GM12878 (cell line): ENCODE measurements at places on chromosomes 1 and 21. TPM values are rescaled to one million over a fixed set of nuclear protein-coding genes. Genes with fewer than 3 reads are reported as not detected.

- H3K4me1 ChIP-seq = no peaks in the 10 kb centered on the region
- H3K4me3 ChIP-seq = no peak overlapping the region
- no peak for DNase-seq
Observed at GRCh38 chr1:91764471-91765115, 121.4 kb downstream of the TGFBR3 start.

DNA sequence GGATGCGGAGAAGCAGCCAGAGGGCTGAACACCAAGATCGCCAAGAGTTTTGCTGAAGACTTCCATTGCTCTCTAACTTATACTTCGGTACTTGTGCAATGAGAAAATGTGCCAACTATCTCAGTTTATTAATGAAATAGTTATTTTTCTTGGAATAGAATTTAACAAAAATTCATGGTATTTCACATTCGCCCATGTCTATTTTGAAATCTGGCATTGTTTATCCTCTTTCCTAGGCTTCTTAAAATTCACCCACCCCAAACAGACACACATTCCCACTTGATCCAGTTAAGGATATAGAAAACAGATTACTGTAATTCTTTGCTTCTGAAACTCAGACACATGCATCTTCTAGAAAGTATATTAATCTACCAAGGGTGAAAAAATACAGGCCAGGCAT, 56.3 kb upstream of the ADAMTS5 start:
- H3K36me3 ChIP-seq = no peaks in the 10 kb centered on the region
- no peak overlapping the region for H3K4me3 ChIP-seq
- H3K4me1 ChIP-seq = no peaks in the 10 kb centered on the region
- no peak for DNase-seq
- no peaks in the 10 kb centered on the region for H3K27me3 ChIP-seq

- H3K4me3 ChIP-seq = no peak overlapping the region
- no peaks in the 10 kb centered on the region for H3K36me3 ChIP-seq
- no peaks in the 10 kb centered on the region; the same call in 1 of the 2 replicates for H3K27me3 ChIP-seq
- DNase-seq = no peak
- H3K27ac ChIP-seq = no peak overlapping the region
Observed at GRCh38 chr1:31693231-31693630, 10.6 kb downstream of the COL16A1 start.

DNA sequence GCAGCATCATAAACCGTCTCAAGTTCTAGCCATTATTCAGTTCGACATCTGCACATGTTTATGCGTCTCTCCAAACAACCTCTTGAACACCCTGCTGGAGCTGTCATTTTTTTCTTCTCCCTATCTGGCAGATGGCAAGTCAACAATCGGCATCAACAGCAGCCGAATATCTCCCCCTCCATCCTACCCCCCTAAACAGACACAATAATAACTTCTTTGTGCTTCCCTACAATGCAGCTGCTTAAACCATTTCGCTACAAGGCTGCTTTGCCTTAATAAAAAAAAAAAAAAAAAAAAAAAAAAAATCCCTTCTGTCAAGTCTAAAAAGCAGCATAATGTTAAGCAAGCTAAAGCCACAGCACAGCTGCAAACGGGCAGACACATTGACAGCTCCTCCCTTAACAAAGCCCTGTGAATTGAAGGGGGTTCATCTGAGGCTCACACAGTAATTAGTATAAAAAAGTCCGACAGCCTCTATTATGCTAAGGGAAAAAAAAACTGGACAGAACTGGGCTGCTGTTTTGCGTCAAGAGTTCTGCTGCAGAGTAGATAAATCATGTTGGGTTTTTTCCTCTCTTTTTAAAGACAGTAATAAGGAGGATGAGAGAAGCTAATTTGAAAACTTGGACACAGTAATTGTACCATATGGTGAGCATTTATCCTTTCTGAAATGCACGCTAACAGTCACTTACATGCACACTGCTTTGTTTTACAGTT, 136.4 kb downstream of the AKT3 start:
- no peaks in the 10 kb centered on the region for H3K36me3 ChIP-seq
- no peak overlapping the region for H3K4me3 ChIP-seq
- no peak overlapping the region for H3K27ac ChIP-seq
- H3K27me3 ChIP-seq = no peaks in the 10 kb centered on the region
- DNase-seq = no peak
- H3K4me1 ChIP-seq = no peaks in the 10 kb centered on the region

DNA sequence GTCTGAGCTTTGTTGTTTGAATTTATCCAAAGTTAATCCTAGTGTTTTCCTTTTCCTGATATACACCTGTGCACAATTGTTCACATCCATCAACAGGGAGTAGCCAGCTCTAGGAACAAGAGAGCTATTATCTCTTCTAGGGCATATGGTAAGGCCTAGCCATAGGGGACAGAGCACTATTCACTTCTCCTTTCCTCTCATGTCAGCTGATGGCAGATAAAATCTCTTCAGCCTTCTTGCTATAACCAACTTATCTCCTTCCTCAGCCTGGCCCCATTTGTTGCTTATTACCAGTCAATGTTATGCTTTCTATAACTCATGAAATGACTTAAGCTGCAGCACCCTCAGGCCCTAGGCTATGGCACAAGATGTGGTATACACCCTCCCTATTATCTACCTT, 38.9 kb downstream of the PATJ start:
- no peaks in the 10 kb centered on the region for H3K27me3 ChIP-seq
- no peaks in the 10 kb centered on the region; the same call in 1 of the 2 replicates for H3K4me1 ChIP-seq
- no peak for DNase-seq

GRCh38 chr1:208433971-208434370, 189.8 kb upstream of the PLXNA2 start:
- no peak for DNase-seq
- H3K4me3 ChIP-seq = no peak overlapping the region
- no peaks in the 10 kb centered on the region for H3K36me3 ChIP-seq
- H3K27me3 ChIP-seq = no peaks in the 10 kb centered on the region

- H3K27me3 ChIP-seq = no peaks in the 10 kb centered on the region
- H3K36me3 ChIP-seq = no peaks in the 10 kb centered on the region
- H3K4me1 ChIP-seq = peaks cover 8% of the 10 kb centered on the region; the same call in 1 of the 2 replicates
Observed at GRCh38 chr1:56473582-56474270, 105.6 kb downstream of the PLPP3 start.

DNA sequence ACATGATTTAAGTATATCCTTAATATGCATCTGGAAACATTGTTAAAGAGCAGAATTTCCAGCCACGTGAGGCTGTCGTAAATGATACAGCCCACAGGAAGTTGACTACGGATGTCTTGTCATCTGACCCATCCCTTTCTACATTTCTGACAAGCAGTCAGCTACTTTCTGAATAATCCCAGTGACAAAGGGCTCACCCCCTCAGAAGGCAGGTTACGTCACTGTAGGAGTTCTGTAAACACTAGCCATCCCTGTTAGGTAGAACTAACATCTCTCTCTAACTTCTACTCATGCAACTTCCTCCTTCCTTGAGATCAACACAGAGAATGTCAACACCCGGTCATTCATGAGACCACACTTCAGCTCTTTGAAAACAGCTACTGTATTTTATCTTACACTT, 259.2 kb downstream of the GREM2 start:
- no peaks in the 10 kb centered on the region for H3K36me3 ChIP-seq
- no peaks in the 10 kb centered on the region for H3K27me3 ChIP-seq
- no peak overlapping the region for H3K4me3 ChIP-seq
- no peaks in the 10 kb centered on the region for H3K4me1 ChIP-seq
- DNase-seq = no peak

- no peaks in the 10 kb centered on the region for H3K27me3 ChIP-seq
- H3K4me1 ChIP-seq = no peaks in the 10 kb centered on the region
- DNase-seq = no peak
Observed at GRCh38 chr1:235532360-235532759, 28.1 kb upstream of the B3GALNT2 start.

DNA sequence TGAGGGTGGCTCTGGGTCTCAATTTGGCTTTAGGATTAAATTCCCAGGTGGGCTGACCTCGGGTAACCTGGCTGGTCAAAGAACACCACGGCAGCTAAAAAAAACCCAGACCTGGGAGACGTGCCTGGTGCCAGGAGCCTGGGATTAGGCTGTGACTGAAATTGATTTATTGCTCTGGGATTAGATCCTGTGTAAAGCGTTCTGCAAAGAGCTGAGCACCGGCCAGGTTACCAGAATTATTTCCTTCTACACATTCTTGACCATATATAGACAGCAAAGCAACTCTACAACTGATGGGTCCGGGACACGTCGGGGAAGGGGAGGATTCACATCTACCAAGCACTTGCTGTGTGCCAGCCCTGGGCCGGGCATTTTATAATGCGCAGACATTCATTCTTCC, 45.2 kb downstream of the TMCO4 start:
- no peak for DNase-seq
- H3K27me3 ChIP-seq = no peaks in the 10 kb centered on the region
- H3K4me1 ChIP-seq = no peaks in the 10 kb centered on the region
- H3K36me3 ChIP-seq = no peaks in the 10 kb centered on the region; the same call in 1 of the 2 replicates
- H3K27ac ChIP-seq = no peak overlapping the region

DNA sequence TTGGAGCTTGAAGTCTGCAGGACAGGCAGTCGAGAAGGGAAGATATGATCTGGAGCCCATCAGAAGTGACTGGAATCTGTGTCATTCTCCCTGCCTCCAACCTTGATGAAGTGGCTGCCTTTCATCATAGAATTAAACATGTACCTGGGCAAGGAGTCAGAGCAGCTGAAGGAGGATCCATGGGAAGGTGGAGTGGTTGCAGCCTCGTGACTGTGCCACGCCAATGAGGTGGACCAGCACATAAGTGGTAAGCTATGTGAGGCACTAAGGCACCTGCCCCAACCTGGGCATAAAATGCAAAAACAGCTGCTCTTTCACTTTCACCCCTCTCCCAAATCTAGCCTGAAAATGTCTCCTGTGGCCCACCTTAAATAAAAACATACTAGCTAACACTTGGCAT, 7.3 kb downstream of the SLC22A15 start:
- no peak overlapping the region for H3K27ac ChIP-seq
- DNase-seq = no peak
- H3K36me3 ChIP-seq = no peaks in the 10 kb centered on the region
- no peaks in the 10 kb centered on the region for H3K27me3 ChIP-seq
- no peaks in the 10 kb centered on the region for H3K4me1 ChIP-seq
- H3K4me3 ChIP-seq = no peak overlapping the region

- no peaks in the 10 kb centered on the region for H3K4me1 ChIP-seq
- no peak overlapping the region for H3K4me3 ChIP-seq
- no peak for DNase-seq
Observed at GRCh38 chr1:30117685-30118084, 605.7 kb downstream of the MATN1 start.

- no peaks in the 10 kb centered on the region for H3K36me3 ChIP-seq
- H3K27ac ChIP-seq = no peak overlapping the region
- no peak for DNase-seq
- no peaks in the 10 kb centered on the region for H3K27me3 ChIP-seq
Observed at GRCh38 chr1:234849832-234850231, 239.9 kb upstream of the IRF2BP2 start.

DNA sequence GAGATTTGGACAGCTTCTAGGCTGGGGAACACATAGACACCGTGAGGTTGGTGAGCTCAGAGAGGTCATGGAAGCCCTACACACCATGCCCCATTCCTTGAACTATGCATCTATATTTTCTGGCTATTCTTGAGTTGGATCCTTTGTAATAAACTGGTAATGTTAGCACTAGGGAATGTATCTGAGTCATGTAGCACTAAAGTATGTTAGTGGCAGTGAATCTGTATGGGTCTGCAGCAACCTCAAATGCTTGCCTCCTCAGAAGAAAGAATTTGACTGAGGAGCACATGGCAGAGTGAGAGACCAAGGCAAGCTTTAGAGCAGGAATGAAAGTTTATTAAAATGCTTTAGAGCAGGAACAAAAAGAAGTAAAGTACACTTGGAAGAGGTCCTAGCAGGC, 43.7 kb upstream of the LRRC7 start:
- no peaks in the 10 kb centered on the region for H3K36me3 ChIP-seq
- no peaks in the 10 kb centered on the region for H3K4me1 ChIP-seq
- H3K27ac ChIP-seq = no peak overlapping the region
- no peak overlapping the region for H3K4me3 ChIP-seq

DNA sequence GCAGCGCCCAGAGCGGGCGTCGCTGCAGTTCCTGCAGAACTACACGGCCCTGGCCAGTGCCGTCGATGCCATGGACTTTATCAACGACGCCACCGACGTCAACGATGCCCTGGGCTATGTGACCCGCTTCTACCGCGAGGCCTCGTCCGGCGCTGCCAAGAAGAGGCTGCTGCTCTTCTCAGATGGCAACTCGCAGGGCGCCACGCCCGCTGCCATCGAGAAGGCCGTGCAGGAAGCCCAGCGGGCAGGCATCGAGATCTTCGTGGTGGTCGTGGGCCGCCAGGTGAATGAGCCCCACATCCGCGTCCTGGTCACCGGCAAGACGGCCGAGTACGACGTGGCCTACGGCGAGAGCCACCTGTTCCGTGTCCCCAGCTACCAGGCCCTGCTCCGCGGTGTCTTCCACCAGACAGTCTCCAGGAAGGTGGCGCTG, 22.0 kb downstream of the COL6A1 start:
- no peaks in the 10 kb centered on the region for H3K27me3 ChIP-seq
- DNase-seq = no peak
- no peak overlapping the region for H3K4me3 ChIP-seq
- no peaks in the 10 kb centered on the region for H3K4me1 ChIP-seq
- no peaks in the 10 kb centered on the region for H3K36me3 ChIP-seq
- H3K27ac ChIP-seq = no peak overlapping the region

GRCh38 chr1:33762962-33763361, 100.9 kb upstream of the HMGB4 start:
- no peaks in the 10 kb centered on the region for H3K36me3 ChIP-seq
- H3K4me3 ChIP-seq = no peak overlapping the region
- no peaks in the 10 kb centered on the region for H3K4me1 ChIP-seq

DNA sequence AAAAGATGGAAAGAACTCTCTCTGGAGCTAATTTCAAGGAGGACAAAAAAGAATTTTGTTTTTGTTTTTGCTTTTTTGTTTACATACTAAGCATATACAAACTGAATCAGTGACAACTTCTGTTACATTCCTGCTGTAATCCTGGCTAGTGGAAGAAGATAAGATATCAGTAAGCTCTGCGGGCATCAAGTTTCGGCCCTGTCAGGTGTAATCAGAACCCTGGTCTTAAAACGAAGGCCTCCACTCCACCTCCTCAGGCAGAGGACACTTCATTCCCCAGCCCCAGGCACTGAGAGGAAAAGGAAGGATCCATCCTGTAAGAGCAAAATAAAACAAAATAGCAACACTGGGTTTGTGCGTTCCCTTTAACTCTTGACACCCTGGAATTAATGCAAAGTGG, 88.9 kb upstream of the ARHGAP29 start:
- H3K4me1 ChIP-seq = no peaks in the 10 kb centered on the region
- no peak overlapping the region for H3K4me3 ChIP-seq
- H3K27me3 ChIP-seq = peaks cover 2% of the 10 kb centered on the region; the same call in 1 of the 2 replicates
- no peak for DNase-seq
- H3K27ac ChIP-seq = no peak overlapping the region

- no peak for DNase-seq
- no peak overlapping the region for H3K4me3 ChIP-seq
- H3K27ac ChIP-seq = no peak overlapping the region
Observed at GRCh38 chr1:109625601-109626560, 6.2 kb downstream of the AMPD2 start.

The TMEM61 gene
- not detected in 2 replicates for polyA plus RNA-seq

The CCSAP gene
- 0.77 and 2.9 TPM in 2 replicates for polyA plus RNA-seq

The TMCO2 gene
- polyA plus RNA-seq = not detected in 2 replicates

The OR2L5 gene
- polyA plus RNA-seq = not detected in 2 replicates

The APCS gene
- not detected in 2 replicates for polyA plus RNA-seq

The CALML6 gene
- polyA plus RNA-seq = not detected in 2 replicates

The AMY2A gene
- not detected in 2 replicates for polyA plus RNA-seq

The NEXN gene
- 15.6 and 17.1 TPM in 2 replicates for polyA plus RNA-seq

The SPRR3 gene
- polyA plus RNA-seq = not detected in 2 replicates
